ENCODE measurements at places on chromosomes 6 and 20.

DNA sequence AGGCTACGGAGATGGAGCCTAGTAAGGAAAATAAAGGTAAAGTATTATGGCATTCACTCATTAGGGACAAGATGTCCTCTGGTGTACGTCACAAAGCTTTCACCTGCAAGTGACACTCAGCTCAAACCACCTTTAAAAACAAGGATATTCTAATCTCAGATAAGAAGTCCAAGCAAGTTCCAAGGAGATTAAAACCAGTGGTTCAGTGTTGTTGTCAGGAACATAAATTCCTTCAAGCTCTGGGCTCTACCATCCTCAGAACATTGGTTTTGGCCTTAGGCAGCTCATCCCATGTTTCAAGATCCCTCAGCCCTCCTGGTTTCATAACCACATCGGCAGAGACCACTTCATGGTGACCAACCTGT is 116.5 kb downstream of the LY86 start:
- no peak for DNase-seq

DNA sequence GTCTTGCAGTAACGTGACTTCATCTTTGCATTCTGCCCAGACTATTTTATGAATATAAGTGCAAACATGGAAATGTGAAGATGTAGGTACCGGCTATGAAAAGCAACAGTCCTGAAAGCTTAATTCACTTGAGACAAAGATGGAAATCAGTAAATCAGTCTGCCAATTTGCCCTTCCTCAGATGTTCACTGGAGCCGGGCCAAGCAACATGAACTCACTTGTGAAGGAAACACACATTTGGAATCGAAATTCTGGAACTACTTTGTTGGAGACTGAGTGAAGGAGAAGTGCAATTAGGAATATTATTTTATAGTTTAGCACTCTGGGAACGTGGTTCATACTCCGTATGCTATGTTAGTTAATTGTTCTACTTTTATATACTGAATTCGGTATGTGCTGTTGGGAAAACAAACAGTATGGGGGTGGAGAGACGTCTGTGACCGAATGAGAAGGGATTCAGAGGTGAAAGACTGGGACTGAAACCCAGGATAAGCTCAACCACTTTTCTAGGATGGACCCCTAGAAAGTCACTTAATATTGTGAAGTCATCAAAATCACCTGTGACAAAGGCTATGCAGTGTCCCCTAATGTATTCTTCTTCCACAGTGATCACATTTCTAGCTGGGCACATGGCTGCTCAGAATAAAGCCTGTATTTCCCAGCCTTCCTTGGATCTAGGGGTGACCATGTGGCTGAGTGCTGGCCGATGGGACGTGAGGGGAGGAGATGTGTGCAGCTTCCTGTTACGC is 95.5 kb downstream of the PREX1 start:
- no peak for DNase-seq

GRCh38 chr6:20403766-20404640 is 2.3 kb downstream of the E2F3 start:
- no peak for DNase-seq

- no peak for DNase-seq
Measured at GRCh38 chr6:47175656-47176055, 133.5 kb upstream of the ADGRF1 start.

- DNase-seq = no peak
Measured at GRCh38 chr6:121688974-121689373, 253.5 kb downstream of the GJA1 start.

DNA sequence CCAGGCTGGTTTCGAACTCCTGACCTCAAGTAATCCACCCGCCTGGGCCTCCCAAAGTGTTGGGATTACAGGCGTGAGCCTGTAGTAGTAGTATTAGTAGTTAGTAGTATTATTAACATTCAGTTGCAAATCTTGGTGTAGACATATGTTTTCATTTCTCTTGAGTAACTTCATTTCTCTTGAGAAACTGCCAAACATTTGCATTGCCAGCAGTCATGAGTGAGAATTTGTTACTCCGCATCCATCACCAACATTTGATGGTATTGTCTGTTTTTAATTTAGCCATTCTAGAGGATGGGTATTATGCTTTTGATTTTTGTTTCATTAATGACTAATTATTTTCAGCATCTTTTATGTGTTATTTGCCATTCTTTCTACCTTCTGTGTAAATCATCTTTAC is 1.5 kb upstream of the ERVFRD-1 start:
- no peak for DNase-seq

GRCh38 chr20:9352739-9353138 is 161.7 kb upstream of the LAMP5 start:
- no peak for DNase-seq

All from Jurkat, Clone E6-1 (cell line).